Stimulated activated CD4-positive, alpha-beta T cell treated with anti-CD3 and anti-CD28 coated beads, Interleukin-1b, Interleukin-23, amount 100 ng/mL, for 24 hours (primary cell): ENCODE measurements at places on chromosomes 3 and 15.

DNA sequence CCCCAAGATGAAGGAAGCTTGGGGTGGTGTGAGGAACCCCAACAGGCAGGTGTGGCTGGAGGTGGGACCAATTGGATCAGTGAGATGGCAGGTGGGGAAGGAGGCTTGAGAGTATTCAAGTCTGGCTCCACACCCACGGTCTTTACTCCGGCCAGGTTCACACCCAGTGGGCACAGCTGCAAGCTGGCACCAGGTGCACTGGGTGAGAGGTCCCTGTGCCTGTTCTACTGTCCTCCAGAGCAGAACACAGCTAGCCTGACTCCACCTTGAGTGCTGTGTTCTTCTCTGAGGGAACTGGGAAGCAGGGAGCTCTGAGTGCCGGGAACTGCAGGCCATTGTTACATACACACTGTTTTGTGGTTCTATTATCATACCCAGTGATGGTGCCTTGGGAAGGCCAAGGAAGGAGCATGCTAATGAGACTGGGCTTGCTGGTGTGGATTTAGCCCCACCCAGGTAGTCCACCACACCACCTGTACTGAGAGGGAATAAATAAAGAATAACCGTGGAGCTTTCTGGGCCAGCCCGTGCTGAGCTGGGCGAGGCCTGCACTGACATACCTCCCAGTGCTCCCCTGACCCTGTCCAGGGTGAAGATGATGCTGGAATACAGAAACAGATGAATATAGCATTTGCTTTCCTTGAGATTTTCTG lies 93.4 kb downstream of the ABHD5 start:
- DNase-seq = no peak

GRCh38 chr3:158381262-158381868 lies 189.6 kb upstream of the MLF1 start:
- DNase-seq = no peak

DNA sequence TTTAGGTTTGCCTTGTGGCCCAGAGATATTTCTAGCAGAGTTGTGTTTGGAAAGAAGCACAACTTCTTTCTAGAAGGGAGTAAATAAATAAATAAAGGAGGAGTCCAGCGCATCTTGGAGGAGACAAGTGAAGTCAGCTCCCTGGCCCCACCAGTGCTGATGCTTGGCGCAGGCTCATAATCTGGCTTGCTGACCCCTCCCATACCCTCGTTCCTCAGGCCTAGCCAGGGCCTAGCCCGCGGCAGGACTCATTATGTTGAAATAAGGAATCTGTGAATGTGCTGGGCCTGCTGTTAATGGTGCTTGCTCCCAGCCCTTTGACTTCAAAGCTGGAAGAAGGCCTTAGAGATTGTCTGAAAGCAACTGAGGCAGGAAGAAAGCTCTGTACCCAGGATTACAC lies 3.1 kb downstream of the ZNF710 start:
- DNase-seq = no peak

GRCh38 chr3:183253528-183254486 lies 754 bp downstream of the B3GNT5 start:
- no peak for DNase-seq

GRCh38 chr15:57301307-57301706 lies 75.0 kb upstream of the CGNL1 start:
- DNase-seq = no peak

DNA sequence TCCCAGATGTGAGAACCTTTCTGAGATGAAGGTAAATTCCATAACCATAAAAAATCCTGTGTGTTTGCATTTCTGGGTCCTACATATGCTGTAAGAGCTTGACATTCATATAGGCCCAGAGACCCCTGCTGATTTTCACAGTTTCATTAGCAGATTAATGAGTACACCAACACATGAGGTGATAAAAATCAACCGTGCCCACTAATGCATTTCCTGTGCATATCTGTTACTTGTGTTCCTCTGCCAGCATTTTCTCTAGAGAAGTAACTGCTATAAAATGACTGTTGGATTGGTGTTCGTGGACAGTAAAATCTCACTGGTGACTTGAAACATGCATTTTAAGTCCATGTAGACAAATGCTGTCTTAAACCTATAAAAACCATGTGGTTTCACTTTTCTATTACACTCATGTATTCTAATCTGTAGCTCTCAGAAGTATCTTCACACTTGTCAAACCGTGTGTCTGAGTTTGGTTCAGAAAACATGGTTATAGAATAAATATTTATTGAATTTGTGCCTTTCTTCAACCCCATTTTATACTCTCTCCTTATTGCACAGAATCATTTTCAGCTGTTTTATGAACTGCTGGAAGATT lies 14.6 kb downstream of the MAP2K5 start:
- DNase-seq = no peak

DNA sequence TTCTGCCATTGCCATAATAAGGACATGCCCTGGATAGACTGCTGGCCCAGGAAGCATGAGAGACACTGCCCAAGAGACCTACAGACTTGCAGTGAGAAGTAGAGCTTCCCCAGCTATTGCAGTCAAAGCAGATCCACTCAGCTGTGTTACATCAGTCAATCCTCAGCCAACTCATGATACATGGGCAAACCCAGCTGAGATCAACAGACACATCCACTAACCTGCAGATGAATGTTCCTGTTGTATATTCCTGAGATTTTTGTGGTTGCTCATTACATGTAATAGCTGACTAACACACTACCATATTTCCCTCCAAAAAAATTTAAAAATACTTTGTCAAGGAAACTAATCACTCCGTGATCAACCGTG lies 68.6 kb downstream of the DCLK3 start:
- no peak for DNase-seq

GRCh38 chr15:99441871-99442251 lies 123.9 kb upstream of the MEF2A start:
- no peak for DNase-seq

- DNase-seq = peak; percentile 25
Measured at GRCh38 chr3:53255423-53255774, 423 bp downstream of the TKT start.

DNA sequence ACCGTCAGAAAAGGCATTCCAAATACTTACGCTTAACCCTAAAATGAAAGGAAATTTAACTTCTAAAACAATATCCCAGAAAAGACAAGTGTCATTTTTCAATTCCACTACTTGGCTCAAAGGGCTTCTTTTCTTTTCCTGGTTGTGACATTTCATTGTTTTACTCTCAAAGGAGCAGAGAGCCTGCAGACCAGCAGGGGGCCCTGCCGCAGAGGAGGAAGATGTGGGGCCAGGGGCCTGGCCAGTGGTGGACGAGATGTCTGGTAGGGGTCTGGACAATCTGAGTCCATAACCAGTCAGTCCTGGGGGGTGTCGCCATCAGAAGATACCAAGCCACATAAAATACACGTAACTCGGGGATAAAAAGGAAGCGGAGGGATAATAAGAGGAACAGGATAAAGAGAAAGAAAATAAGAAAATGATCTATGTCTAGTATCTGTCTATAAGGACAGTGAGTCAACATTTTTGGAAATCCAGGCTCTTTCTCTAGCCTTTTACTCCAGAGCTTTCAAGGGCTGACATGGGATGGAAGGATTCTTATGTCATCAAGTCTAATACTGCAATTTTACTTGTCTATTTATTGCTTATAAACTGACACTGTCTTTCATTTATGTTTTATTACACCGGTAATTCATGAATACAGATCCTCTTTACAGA lies 54.2 kb upstream of the ARHGEF3 start:
- no peak for DNase-seq

- no peak for DNase-seq
Measured at GRCh38 chr3:170095771-170096170, 58.0 kb downstream of the GPR160 start.

DNA sequence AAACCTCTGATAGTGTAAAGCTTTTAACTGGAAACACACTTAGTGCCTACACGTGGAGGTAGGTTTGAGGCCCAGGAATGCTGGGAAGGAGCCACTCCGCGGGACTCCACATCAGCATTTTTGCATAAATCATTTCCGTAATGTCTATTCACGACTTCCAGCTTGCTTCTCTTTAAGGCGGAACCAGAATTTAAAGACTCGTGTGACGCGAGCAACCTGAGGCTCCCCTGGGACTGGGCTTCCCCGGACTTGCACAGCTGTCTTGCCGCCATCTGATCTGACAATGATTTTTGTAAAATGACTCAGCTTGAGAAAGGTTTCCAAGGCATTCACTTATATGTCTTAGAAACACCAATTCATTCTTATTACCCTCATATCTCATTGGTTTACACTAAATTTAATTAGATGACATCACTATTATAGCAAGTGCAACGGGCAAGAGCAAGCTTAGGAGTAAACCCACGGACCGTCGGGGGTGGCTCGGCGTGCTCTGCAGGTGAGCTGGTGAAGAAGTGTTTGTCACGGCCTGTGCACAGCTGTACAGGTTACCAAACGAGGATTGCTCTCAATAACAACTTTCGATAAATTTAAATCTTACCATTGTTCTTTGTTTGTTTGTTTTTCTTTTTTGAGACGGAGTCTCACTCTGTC lies 95.2 kb downstream of the CHSY1 start:
- DNase-seq = no peak

GRCh38 chr15:36885771-36886170 lies 214.6 kb downstream of the MEIS2 start:
- no peak for DNase-seq

GRCh38 chr15:91077029-91077428 lies 23.0 kb upstream of the SV2B start:
- DNase-seq = no peak

DNA sequence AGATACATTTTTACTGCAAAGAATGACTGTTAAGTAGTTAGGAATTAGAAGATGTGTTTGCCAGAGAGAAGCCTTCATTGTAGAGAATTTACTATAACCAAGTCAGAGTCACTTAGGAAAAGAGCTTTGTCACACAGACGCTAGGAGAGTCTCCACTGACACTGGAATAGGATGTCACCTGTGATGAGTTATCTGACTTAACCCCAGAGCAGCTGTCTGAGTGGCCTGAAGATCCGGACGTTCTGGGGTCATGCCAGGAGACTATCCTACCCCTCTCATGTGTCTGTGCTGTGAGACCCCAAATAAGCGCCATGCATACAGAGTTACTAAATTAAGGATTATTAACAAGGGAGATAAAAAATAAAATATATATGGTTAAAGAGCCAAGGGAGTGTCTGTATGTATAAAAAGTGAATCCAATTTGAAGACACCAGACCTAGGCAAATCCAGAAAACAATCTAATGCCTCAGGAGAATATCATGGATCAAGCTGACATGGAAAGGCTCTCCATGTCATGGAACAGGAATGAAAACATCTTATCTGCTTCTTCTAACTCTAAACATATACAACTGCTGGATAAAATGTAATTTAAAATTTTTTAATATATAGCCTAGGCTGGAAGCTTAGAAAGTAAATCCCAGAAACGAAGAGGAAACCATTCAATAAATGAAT lies 43.5 kb downstream of the ITGB5 start:
- no peak for DNase-seq

DNA sequence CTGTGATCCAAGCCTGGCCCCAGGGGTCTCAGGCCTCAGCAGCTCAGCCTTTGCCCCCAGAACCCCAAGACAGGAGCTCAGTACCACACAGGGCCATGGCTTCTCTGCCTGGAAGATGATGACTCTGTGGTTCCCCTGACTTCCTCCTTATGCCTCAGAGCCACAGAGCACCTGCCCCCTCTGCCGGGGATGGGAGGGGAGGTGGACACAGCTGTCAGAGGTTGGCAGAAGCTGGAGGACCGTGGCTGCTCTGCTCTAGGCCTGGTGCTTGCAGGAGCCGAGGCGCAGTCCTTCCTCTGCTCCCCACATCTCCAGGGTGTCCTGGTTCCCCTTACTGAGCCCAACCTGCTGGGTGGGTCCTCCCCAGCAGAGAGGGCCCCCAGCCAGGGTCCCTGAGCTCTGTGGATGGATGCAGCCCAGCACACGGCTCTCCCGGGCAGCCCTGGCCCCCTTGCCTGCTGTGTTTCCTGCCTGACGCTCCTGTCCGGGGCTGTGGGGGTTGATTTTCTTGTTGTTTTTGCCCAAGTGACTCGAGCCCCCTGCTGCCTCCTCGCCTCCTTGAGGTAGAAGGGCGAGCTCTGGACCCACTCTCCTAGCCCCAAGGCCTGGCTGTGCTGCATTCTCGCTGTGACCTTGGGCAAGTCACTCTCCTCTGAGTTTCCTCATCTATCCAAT lies 36.6 kb downstream of the PSTPIP1 start:
- no peak for DNase-seq

DNA sequence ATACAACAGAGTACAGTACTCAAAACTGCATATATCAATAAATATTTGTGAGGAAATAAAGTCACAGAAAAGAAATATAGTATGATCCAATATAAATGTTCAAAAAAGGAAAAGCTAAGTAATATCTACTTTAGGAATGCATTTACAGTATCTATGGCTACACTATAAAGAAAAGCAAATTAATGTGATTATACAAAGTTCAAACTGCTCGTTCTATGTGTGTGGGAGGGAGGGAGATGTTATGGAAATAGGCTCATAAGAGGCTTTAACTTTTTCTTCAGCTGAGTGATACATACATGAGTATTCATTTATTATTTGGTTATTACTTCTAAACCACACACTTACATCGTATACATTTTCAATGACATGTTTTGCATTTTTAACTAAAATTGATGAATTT lies 377.7 kb upstream of the AGTR1 start:
- no peak for DNase-seq

GRCh38 chr3:24494618-24495325 lies at the start of gene THRB:
TSS of gene THRB (minus strand) at chr3:24494850.
- DNase-seq = no peak

GRCh38 chr3:139118835-139119234 lies 74.1 kb upstream of the PRR23C start:
- DNase-seq = no peak

DNA sequence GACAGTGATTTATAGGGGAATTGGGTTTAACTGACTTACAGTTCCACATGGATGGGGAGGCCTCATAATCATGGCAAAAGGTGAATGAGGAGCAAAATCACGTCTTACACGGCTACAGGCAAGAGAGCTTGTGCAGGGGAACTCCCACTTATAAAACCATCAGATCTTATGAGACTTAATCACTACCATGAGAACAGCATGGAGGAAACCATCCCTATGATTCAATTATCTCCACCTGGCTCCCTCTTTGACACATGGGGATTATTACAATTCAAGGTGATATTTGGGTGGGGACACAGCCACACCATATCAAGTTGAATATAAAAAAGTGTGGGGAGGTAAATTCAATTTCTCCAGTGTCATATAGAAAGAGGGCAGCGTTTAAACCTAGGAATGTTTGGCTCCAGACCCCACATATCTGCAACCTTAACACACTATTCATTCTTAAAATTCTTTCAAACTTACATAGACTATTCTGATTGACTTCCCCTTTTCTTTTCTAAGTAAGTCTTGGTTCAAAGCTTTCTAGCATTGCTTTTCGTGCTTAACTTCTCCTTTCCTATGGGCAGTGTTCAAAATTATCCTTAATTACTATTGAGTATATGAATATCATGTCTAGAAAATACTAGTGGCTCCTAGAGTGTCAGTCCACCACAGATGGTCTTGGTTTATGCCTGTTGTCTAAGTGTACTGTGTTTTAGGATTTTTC lies 446.7 kb upstream of the GBE1 start:
- DNase-seq = no peak
